ENCODE measurements at places on chromosomes 6 and 20.

DNA sequence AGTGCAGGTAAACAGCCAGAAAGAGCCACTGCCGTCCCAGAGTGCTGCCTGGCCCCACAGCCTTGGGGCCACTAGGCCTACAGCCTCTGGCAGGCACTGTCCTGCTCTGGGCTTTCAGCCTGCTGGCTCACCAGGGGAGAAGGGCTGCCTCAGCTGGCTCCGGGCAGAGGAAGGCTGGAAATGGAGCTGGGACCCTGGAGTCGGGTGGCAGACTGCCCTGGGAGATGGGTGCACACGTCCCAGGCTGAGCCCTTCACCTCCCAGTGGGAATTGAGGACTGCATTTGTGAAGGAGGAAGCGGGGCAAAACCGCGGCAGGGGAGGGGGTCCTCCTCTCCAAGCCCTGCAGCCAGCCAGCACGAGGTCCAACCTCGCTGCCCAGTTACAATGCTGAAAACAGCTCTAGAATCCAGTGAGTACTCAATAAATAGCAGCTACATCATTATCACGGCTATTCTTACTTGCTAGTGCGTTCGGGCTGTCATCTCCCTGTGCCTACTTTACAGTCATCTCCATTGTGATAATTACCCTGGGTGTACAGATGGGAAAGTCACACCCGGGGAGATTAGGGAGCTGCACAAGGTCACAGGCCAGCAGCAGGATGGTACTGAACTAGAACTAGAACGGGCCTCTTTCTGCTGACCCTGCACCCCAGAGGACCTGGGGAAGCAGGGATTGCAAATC, 13.1 kb downstream of the ACSS1 start:
- no peak for DNase-seq

GRCh38 chr6:56628105-56628504, 14.6 kb downstream of the DST start:
- DNase-seq, result no peak

DNA sequence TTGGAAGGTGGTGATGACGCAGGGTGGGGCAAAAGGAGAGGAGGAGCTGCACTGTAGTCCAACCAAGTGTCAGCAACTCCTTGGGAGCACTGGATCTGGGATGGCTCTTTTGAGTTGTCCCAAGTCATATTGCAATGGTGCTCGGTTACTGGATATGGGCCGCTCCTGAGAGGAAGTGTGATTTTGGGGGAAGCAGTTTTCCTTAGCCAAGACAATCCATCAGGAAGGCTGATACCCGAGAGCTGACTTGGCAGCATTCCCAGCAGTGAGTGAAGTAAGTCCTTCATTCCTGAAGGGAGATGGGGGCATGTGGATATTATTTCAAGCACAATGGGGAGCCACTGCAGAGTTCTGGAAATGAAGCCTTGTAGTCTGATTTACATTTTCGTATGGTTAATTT, 354.1 kb downstream of the RFPL4B start:
- DNase-seq, result no peak

- peak; percentile 72 for DNase-seq
These were observed 54.0 kb upstream of the IPCEF1 start for GRCh38 chr6:154410619-154411072.

DNA sequence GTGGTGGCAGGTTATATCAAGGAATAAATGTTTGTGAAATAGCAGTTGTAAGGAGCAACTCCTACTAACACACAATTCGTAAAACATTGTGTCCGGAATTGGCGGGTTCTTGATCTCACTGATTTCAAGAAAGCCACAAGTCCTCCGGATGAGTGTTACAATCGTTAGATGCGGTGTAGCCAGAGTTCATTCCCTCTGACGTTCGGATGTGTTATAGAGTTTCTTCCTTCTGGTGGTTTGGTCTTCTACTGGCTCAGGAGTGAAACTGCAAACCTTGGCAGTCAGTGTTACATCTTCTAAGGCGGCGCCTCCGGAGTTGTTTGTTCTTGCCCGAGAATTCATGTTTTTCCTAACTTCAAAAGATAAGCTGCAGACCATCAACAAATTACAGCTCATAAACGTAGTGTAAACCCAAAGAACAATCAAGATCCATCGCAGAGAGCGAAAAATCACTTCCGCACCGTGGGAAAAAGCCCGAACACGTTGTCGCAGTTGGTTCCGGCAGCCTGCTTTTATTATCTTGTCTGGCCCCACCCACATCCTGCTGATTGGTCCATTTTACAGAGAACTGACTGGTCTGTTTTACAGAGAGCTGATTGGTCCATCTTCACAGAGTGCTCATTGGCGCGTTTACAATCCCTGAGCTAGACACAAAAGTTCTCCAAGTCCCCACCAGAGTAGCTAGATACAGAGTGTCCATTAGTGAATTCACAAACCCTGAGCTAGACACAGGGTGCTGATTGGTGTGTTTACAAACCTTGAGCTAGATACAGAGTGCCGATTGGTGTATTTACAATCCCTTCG, 58.2 kb downstream of the TRIM27 start:
- DNase-seq, result no peak

GRCh38 chr6:44057931-44058616, 69.2 kb downstream of the MRPL14 start:
- DNase-seq, result no peak

GRCh38 chr6:3297909-3298308, 39.2 kb downstream of the PSMG4 start:
- DNase-seq, result no peak
